ENCODE measurements at places on chromosomes 5 and 9.

GRCh38 chr5:15441433-15442192 lies 58.4 kb upstream of the FBXL7 start:
- no peak for DNase-seq

DNA sequence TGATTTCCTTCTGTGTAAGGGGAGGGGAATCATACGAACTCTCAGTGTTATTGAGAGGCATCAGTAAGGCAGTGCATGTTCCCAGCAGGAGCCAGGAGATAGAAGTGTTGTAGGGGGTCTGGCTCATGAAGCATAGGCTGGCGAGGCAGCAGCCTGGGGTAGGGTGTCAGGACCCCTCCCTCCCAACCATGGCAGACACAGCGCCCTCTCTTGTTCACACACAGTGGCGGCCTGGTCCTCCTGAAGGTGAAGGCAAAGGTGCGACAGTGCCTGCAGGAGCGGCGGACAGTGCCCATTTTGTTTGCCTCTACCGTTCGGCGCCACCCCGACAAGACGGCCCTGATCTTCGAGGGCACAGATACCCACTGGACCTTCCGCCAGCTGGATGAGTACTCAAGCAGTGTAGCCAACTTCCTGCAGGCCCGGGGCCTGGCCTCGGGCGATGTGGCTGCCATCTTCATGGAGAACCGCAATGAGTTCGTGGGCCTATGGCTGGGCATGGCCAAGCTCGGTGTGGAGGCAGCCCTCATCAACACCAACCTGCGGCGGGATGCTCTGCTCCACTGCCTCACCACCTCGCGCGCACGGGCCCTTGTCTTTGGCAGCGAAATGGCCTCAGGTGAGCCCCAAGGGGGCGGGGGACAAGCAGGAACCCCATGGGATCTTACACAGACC lies 4.7 kb downstream of the SLC27A4 start:
- no peak for DNase-seq

- no peak for DNase-seq
Measured at GRCh38 chr5:181259283-181259682, 1.7 kb downstream of the TRIM52 start.

DNA sequence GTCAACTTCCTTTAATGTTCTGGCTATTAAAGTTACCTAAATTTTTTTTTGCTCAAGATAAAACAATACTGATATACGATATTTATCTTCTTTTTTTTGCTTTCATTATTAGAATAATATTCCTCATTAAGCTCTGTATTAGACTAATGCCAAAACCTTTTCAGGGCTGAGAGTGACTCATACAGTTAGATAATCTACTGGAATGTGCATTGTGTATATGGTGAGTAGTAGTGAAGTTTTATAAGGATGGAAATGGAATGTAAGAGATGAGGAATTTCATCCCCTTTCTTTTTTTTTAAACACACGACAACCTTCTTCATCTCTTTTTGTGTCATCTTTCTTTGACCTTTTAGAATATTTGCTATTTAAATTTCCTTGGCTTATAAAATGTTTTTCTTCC lies 268.6 kb downstream of the ISL1 start:
- no peak for DNase-seq

Measured in stimulated activated CD4-positive, alpha-beta T cell treated with anti-CD3 and anti-CD28 coated beads, Interleukin-1b, Interleukin-23, amount 100 ng/mL, for 48 hours (primary cell).